ENCODE measurements at places on chromosomes 7 and 10.
A peak's percentile ranks its signal among the peaks of the same experiment; 100 is the strongest.

DNA sequence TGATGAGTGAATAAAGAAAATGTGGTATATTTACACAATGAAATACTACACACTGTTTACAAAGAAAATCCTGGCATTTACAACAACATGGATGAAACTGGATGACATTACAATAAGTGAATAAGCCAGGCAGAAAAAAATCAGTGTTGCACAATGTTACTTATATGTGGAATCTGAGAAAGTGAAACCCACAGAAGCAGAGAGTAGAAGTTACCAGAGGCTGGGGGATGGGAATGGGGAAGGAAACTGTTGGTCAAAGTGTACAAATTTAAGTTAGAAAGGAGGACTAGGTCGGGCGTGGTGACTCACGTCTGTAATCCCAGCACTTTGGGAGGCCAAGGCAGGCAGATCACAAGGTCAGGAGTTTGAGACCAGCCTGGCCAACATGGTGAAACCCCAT is 538.5 kb upstream of the MKI67 start:
- DNase-seq: no peak

DNA sequence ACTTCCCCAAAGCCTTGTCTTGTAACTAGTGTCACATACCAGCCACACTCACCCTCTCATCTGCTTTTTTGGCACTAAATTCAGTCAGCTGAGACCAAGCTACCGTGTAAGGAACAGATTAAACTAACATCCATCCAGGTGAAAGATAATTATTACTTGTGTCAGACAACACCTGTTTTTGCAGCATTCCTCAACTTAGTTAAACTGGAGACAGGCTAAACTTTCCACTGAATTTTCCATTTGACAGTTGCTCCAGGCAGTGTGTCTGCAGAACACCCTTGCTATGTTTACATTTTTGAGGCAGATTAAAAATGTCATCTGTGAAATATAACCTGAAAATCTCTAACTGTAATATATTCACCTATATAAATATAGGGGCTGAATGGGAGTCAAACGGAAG is 73.6 kb downstream of the CYP26A1 start:
- DNase-seq: no peak

GRCh38 chr10:50063100-50063499 is 4.7 kb upstream of the WASHC2A start:
- no peak for DNase-seq

GRCh38 chr10:71719042-71719441 is 536 bp downstream of the C10orf105 start:
- no peak for DNase-seq

GRCh38 chr7:56007167-56007652 is 42.8 kb downstream of the NIPSNAP2 start:
- no peak for DNase-seq

- DNase-seq: peak; percentile 53
Measured at GRCh38 chr10:103696411-103697145, 158.8 kb downstream of the SH3PXD2A start.

GRCh38 chr7:147106746-147107145 is 990.1 kb downstream of the CNTNAP2 start:
- DNase-seq: no peak

DNA sequence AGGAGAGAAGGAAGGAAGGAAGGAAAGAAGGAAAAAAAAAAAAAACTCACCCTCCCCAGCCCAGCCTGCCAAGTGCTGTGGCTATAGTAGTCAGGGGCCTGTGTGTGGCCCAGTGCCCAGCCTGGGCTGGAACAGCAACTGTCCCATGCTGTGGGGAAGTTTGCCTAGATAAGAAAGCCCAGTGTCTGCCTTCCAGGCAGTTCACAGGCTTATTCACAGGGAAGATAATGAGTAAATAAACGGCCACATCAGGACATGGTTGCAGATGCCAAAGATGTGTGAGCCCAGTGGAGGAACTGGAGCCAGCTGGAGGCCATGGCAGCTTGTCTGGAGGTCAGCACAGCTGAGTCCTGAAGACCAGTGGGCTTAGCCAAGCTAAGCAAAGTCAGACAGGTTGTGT is 132.4 kb upstream of the FOXK1 start:
- DNase-seq: no peak

- DNase-seq: no peak
Measured at GRCh38 chr7:75798770-75799169, 14.8 kb downstream of the CCL24 start.
